Stimulated activated CD4-positive, alpha-beta T cell treated with anti-CD3 and anti-CD28 coated beads, Interleukin-12 subunit alpha, Interleukin-12 subunit beta, amount 100 ng/mL, for 4 hours (primary cell): ENCODE measurements at places on chromosomes 12 and 14.

DNA sequence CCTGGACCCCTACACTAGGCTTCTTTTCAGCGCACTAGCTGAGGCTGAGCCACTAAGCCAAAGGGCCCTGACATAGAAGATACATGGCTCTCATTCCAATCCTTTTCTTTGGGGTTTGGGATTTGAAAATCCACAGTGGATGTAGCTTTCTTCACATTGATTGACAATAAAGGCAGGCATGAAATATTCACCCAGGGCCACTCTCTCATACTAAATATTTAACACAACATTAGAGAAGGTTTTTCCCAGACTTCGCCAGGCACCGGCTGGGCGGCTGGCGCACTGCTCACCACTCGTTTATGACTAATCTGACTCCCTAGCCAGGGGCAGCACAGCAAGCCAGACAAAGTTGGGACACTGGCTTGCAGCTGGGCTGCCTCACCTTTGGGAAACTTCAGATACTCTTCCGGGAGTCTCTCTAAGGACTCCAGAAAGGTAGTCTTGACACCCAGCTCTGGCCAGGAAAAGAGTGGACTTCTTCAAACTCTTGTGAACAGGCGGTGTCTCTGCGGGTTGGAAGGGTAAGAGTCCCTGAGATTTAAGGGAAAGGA, 699 bp upstream of the HOXC11 start:
- DNase-seq = no peak

GRCh38 chr14:105299654-105300541, 903 bp downstream of the BRF1 start:
- DNase-seq = peak; percentile 28

DNA sequence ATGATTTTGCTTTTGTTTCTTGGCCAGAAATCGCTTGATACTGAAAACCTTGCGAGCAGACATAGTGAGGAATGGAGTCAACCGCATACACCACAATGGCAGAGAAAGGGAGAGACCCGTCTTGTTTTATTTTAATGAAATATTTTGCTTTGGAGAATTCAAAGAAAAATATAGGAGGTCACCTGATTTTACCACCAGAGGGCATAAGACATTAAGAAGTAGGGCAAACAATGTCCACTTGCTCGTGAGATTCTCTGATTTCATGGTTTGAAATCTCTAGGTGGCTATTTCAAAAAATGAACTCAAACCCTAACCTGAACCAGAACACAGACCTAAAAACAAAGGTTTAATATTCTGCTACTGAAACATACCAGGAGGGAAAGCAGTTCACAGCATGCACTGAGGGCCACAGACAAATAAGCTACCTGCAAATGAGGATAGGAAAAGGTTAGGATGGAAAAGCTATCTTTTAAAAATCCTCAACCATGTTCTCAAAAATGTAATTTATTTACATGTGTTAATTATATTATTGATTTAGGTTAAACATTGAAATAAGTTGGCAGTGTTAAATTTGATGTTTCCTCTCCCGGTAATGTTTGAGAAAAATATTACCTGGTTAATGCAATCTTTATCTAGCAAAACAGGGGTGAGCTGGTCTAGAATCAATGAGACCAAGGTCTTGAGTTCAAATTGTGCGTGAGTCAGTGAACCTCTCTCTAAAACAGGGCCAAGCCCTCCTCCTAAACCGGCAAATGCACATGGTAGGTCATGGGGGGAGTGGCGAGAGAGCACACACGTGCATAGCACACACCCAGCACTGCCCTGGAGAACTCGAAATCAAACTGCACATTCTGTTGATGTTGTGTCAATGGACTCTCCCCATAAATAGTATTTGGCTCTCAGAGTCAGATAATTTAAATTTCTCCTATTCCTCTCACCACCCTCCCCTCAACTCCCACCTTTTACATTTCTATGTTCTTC, 12.5 kb downstream of the IFNG-AS1 start:
- DNase-seq = no peak

- no peak for DNase-seq
These were observed 107.5 kb upstream of the PDE3A start for GRCh38 chr12:20260851-20261250.

DNA sequence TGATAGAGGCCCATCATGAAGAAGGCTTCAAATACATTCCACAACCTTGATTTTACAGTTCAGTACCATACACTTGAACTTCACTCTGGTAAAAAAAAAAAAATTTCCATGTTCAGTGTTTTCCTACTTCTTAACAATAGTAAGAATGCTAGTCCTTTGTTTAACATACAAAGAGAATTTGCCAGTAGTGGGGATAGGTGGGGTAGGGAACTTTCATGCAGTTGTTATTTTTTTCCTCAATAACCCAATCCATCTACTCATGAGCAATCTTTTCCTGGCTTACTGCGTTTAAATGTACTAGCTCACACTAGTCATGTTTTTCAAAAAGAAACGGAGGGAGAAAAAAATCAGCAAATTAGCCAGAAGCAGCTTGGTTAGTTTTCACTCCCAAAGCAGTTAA, 206.1 kb downstream of the PRKD1 start:
- DNase-seq = no peak

DNA sequence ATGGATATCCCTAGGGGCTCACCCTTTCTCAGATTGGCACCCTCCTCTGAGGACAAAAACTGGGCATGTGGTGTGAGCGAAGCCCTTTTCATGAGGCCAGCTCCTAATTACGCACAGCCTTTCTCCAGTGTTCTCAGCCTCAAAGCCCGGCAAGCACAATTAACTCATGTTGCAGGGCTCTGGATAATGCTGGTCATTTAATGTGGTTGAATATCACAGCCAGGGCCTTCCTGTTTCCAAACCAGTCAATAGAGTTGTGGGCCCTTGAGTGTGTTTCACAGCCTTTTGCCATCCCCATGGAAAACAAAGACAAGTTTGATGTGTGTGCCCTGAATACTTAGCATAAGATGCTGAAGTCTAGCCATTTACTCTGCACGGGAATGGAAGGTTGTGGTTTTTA, 114.2 kb upstream of the ARHGAP5 start:
- DNase-seq = no peak

DNA sequence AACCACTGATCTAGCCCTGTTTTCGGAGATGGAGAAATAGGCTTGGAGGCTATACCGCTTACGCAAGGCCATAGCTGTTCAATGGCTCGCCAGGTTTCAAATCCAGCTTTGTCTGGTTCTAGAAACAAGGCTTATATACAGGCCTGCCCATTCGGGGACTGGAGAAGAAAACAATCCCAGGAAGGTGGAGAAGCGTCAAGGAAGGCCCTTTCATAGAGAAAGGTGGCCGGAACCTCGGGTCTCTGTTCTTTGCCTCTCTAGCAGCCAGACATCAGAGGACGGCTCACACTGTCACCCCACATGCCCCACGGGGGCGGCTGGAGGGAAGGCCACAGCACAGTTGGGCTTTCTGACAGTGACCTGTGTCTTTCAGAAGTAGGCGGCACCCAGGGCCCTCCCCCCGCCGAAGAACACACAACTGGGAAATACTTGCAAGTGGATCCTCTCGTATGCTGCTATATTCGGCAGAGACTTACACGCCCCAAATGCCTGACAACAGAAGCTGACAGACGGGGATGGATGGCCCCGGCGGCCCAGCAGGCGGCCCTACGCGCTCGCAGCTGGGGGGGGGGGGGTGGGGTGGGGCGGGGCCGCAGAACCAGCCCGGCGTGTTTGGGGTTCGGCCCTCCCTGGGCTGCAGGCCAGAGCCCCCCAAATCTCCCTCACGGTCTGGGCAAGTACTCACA, 4.5 kb upstream of the SETD1B start:
- no peak for DNase-seq

- no peak for DNase-seq
These were observed 26.5 kb downstream of the TUNAR start for GRCh38 chr14:95903165-95903564.

GRCh38 chr12:19539836-19540235, 100.5 kb downstream of the AEBP2 start:
- no peak for DNase-seq

GRCh38 chr12:117919479-117919878, 49.3 kb downstream of the KSR2 start:
- no peak for DNase-seq

- no peak for DNase-seq
These were observed 13.4 kb downstream of the RAB15 start for GRCh38 chr14:64958743-64959142.

- no peak for DNase-seq
These were observed 66.5 kb upstream of the DDX11 start for GRCh38 chr12:31007153-31007495.
